GM03348 (cell line): ENCODE measurements at places on chromosomes 1 and 21.

DNA sequence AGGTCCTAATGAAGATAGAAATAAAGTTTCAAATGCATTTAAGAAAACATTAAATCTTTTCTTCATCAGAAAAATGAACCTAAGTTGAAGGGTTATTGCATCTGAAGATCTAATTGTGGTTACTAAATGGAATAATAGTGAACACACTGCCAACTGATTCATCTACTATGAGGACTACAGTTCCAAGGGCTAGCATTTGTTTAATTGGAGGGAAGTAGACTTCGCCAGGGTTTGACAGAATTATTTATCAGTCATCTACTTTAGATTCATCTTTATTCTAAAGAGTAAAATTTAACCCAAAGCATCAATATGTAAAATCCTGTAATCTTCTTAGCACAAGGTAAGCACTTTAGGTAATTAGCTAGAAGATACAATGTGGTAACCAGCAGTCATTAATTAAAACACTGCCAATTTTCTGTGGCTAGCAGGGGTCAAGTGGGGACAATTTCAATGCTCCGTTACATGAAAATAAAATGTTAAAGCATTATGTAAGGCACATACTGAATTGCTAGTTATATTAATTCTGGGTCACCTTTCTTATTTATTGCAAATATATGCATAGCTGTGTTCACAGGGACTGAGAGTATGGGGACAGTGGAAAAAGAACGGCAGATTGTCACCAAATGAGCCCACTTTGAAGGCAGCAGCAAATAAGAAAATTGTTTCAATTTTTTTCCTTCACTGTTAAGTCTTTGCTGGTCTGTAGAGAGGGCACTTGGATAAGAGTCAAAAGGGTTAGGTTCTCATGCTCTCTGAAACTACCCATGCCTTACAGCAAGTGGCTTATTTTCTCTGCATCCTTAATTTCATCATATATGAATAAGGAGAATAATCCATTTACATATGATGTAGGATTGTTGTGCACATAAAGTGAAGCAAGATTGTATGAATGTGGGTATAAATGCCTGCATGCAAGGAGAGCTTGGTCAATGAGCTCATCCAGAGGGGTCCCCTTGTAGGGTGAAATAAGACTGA is 416.0 kb downstream of the PCP4 start:
- DNase-seq = no peak

DNA sequence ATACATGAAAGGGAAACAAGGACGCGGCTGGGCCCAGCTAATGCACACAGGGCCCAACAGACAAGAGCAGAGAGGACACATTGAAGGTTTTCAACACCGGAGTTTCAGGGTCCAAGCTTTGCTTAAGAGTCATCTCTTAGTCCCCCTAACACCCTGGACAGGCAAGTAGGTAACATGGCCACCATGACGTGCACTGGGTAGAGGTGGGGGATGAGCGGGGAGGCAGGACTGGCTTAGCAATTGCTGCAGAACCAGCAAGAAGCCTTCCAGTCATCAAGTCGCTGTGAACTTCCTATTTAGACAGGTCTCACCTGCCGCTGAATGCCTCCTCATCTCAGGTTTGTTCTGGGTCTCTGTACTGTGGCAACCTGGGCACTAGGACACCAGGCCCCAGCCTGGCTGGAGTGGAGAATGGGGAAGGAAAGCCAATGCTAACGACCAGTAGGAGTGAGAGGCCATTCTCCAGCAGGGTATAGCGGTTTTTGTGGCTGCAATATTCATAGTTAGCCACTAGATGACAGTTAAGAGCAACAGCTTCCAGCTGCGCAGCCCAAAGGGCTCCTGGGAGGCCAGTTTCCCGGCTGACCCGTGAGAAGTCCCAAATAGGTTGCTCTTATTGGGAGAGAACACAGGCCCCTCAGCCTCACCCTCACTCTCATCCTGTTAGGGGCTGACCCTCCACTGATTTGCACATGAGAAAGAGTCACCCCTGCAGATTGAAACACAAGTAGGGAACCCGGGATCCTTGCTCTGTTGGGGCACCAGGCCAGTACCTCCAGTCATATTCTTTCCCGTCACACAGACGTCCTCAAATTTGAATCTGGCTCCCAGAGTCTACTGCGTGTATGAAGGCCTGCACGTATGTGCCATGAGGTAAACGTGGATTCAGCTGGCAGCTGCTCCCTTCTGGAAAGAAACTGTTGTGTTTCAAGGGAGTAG is 6.0 kb upstream of the PIGC start:
- DNase-seq = peak; percentile 89

- no peak for DNase-seq
Observed at GRCh38 chr1:18642278-18643095, 11.8 kb downstream of the PAX7 start.

DNA sequence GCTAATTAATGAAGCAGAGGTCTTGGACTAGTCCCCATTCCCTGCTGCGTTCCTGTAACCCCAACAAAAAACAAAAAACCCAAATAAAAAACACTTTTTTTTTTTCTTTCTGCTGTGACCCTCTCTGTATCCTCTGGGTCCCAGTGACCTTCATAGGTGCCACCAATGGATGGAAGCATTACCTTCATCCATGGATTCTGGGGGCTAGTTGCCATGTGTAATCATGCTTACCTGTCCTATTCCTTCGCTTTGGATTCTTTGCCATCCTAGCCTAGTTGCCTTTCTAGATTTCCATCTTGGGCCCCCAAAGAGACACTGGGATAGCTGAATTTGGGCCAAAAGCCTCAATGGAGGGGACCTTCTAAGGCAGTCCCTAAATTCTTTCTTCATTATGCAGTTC is 1208.7 kb downstream of the BRINP3 start:
- DNase-seq = no peak

GRCh38 chr1:233904633-233905415 is at the start of gene SLC35F3:
Gene SLC35F3 (plus strand): TSS chr1:233904676.
- DNase-seq = peak; percentile 12

DNA sequence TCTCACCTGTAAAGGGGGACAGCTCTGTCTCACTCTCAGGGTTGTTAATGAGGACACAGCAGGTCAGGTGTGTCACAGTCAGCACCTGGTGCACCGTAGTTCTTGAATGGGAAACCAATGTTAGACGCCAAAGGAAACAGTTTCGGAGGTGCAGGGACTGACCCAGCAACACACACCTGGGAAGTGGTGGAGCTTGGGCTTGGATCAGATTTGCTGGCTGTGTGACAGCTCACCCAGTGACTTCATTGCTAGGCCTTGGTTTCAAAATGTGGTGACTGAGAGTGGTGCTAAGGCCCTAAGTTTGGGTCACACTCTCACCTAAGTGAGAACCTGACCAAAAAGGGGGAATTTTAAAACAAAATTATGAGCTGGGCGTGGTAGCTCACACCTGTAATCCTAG is 34.9 kb downstream of the ALPL start:
- no peak for DNase-seq

DNA sequence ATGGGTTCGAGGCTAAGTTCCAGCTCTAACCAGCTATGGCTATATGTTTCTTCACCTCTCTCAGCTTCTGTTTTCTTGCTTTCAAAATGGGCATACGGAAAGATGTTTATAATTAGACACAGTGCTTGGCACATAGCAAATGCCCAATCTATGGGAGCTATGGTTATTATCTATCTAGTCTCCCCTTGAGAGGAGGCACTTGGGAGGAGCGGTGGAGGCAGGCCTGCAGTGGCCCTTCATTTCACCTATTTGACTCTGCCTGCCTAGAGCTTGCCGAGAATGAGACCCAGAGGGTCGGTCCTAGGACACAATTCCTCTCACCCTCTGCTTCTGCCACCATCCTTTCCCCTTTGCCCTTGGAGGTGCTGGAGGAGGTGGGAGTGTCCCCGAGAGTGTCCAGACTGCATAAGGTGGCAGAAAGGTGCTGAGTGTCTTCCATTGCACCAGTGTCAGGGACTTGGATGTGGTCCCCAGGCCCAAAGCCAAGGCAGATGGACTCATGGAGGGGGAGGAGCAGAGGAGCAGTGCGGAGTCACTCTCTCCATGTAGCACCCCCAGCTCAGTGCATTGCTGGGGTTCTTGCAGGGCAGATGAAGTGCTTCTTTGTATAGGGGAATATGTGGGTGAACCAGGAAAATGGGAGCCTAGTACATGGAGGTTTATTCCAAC is 9.0 kb downstream of the LGR6 start:
- DNase-seq = no peak

GRCh38 chr1:64699327-64699726 is 45.5 kb upstream of the RAVER2 start:
- no peak for DNase-seq

DNA sequence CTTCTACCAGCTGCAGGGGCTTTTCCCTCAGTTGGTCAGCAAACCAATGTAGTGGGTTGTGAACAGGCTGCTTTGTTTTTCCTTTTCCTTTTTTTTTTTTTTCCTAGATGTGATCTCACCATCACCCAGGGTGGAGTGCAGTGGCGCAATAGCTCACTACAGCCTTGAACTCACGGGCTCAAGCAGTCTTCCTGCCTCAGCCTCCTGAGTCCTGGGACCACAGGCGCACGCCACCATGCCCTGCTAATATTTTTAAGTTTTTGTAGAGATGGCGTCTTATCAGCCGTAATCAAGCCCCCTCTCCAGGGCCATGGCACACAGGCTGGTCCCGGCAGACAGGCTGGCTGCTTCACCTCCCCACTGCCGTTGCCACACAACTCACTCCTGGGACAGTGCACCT is 3.4 kb upstream of the TRIM11 start:
- no peak for DNase-seq

- no peak for DNase-seq
Observed at GRCh38 chr1:168554603-168555483, 11.0 kb upstream of the XCL2 start.

DNA sequence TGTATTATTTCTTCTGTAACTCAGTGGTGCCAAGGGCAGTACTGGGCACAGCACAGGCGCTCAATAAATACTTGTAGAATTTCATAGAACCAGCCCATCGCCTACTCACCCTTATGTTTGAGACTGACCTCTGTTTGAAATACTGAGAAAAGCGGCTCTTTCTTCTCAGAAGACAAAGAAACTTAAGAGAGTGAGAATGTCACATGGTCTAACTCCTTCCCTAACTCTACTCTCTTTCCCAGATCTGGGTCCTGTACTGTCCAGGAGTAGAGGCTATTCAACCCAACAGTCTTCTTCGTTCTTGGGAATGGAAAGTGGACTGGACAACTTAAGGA is 4.2 kb downstream of the IGSF8 start:
- DNase-seq = no peak

DNA sequence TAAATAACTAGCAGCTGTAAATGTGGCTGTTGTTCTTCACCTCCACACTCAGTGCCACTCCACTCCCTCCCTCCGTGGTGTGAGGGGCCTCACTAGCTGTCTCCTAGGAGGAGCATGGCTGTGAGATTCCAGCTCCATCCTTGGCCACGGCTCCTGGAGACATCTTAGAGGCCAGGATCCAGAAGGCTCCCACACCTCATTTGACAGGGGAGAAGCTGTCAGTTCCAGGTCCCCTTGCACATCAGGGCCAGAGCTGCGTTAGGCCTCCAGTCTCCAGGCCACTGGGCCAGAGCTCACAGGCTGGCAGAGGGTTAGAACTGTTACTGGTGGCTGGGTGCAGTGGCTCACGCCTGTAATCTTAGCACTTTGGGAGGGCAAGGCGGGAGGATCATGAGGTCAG is 15.0 kb downstream of the PCSK9 start:
- no peak for DNase-seq

DNA sequence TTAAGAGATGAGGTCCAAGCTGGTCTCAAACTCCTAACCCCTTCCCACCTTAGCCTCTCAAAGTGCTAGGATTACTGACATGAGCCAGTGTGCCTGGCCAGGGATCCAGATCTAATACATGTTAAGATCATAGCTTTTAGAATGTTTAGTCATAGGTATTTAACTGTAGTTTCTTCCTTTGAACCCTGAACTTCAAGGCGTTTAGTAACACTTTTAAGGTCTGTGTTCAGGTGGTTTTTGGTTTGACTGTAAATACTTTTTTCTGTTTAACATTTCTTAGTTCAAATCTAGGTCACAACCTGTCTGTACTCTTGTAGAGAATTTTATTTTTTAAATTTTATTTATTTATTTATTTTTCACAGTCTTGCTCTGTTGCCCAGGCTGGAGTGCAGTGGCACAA is 28.1 kb downstream of the RAP1A start:
- DNase-seq = no peak

DNA sequence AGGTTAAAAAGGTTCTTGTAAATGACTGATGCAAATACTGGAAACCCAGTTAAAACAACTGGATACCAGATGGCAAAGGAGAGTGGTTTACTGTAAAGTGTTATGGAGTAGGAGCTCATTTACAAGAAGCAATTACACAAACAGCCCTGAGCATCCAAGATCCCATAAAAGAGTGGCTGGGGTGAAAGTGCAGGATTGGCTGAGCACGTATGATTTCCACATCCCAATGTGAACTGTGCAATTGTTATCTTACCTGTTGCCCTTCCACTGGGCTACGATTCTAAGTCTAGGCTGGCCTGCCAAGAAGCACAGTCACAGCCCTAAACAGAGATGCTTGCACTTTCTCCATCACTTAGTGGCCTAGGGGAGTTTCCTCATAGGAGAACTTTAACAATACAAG is 277.6 kb upstream of the RUNX1 start:
- DNase-seq = peak; percentile 53

DNA sequence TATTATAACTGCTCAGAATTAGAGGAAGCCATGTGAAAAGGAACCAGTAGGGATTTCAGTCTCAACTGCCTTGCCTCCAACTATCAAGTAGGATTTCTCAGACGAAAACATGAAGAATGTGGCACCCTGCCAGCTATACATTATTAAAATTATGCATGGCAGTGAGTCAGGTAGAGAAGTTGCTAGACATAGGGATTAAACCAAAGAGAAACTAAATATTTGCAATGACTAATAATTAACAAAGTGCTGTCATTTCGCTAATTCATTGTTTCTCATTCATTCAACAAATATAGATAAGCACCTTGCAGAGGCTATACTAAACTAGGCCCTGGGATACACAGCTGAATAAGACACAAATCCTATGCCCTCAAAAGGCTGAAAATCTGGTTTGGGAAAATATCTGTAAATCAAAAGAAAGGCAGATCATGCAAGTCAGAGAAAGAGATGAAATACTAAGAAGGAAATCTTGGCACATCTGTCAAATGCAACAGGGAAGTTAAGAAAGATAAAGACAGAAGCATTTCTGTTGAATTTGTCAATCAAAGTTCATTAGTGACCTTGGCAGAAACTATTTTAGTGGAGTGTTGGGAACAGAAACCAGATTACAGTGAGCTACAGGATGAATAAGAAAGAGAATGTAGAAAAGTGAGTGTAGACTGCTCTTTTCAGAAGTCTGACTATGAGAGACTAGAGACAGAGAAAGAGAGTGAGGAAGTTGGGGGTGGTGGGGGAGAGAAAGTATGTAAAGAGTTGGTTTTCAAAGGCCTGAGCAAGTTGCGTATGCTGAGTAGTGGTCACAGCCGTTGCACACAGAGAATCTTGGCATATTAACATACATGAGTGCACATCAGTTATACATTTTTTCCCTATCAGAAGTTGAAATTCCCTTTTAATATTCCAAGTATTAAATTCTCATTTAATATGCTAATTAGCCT is 14.7 kb upstream of the NBPF11 start:
- DNase-seq = no peak

DNA sequence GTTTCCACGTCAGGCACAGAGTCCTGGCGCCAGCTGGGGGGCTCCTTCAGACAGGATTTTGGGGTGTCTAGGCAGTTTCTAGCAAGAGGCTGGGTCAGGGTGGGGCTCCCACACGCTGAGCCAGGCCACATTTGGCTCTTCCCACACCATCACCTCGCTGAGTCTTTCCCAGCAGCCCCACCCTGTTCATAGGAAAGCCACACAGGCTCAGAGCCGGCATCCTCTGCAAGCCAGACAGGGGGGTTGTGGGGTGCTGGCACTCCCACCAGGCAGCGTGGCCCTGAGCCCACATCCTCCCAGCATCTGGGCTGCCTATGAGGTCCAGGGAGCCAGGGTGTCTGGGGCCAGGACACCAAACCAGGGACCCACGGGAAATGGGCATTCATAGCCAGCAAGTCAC is 2.8 kb upstream of the GPR153 start:
- no peak for DNase-seq

GRCh38 chr21:42983103-42983502 is 8.7 kb downstream of the PKNOX1 start:
- DNase-seq = no peak
